T-helper 1 cell (primary cell): ENCODE measurements at places on chromosomes 16 and 17.

DNA sequence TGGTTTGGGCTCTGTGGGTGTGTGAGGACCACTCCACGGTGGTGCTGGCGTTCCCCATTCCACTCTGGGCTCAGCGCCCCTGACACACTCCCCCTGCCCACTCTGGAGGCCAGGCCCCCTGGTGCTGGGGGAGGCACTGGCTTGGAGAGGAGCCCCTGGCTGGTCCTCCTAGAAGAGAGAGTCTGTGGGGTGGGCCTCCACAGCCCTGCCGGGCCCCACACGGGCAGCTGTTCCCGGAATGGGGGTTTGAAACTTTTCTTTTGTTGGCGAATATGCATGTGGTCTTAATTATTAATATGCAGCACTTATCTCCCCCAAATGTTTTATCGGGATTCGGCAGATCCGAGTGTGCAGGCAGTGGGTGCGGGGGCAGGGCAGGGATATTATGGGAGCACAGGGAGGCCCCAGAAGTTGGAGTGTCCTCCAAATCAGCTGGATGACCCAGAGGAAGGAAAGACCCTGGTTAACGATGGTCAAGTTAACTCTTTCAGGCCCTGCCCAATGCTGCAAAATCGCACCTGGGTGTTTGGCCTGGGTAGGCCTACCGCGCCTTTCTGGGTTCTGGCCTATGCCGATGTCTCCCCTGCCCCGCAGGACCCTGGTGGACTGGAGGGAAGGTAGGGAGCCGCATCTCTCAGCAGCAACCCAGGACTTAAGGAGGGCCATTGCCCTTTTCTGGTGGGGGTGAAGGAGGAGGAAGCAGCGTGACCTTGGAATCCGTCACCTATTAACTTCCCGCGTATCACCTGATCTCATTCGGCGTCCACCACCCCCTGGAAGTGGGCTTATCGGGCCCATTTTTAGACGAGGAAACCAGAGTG is 36.0 kb downstream of the TMEM235 start:
- no peak for DNase-seq

DNA sequence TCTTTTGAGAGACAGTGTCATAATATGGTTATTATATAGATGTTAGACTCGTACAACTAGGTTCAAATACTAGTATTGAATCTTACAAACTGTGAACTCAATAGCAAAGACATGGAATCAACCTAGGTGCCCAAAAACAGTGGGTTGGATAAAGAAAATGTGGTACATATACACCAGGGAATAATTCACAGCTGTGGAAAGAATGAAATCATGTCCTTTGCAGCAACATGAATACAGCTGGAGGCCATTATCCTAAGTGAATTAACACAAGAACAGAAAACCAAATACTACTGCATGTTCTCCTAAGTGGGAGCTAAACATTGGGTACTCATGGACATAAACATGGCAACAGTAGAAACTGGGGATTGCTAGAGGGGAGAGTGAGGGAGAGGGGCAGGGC is 8.1 kb downstream of the PHKB start:
- no peak for DNase-seq

- DNase-seq: no peak
Observed at GRCh38 chr16:1674751-1675664, 3.1 kb upstream of the JPT2 start.

- no peak for DNase-seq
Observed at GRCh38 chr17:79461041-79461440, 149.8 kb downstream of the RBFOX3 start.

GRCh38 chr17:56658648-56659047 is 65.1 kb downstream of the NOG start:
- no peak for DNase-seq

DNA sequence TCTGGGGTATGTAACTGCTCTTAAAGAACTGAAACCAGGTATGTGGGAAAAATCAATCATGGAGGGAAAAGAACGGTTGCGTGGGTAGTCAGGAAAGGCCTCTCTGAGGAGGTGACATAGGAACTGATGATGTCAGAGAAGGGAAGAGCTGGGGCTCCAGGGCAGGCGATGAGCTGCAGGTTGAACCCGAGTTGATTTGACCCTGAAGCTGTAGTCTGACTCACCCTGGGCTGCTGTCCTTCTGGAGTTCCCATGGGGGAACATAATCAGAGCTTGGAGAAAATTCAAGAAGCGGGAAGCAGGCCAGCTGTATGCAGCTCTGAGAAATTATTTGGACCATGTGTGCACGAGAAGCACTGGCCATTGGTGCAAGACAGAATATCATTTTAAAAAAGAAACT is 16.7 kb downstream of the SLC6A2 start:
- DNase-seq: no peak

- DNase-seq: no peak
Observed at GRCh38 chr17:9356488-9356911, 219.1 kb downstream of the STX8 start.

GRCh38 chr17:57242148-57242547 is 14.2 kb upstream of the MSI2 start:
- no peak for DNase-seq

- DNase-seq: no peak
Observed at GRCh38 chr17:49582789-49583188, 7.1 kb downstream of the NXPH3 start.

GRCh38 chr16:85296859-85297660 is 184.8 kb upstream of the CIBAR2 start:
- no peak for DNase-seq

DNA sequence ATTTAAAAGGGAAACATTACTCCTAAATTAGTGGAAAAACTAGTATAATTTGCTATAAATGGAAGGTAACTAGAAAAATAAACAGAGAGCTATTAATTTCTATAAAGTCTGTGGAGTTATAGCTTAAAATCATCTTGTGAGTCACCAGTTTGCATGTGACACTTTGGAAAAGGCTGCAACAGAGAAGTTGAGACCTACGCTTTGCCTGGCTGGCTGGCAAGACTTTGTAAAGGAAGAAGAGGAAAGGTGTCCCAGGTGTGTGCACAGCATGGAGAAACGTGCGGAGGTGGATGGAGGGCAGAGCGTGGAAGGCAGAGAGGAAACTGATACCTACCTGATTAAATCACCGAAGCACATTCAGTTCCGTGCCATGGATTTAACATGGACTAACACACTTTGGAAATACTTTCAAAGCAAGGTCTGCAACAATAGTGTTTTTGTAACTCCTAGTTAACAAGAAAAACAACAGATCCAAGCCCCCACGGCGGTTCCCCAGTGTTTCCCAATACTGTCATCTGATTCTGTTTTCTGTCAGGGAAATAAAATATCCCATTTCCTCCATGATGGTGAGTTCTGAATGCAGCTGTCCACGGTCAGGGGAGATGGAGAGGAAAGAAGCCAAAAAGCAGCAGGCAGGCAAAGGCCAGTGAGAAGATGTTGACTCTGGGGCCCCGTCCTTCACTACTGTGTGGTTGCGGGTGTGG is 134.8 kb downstream of the XYLT1 start:
- DNase-seq: no peak

- no peak for DNase-seq
Observed at GRCh38 chr16:11610121-11610505, 23.4 kb upstream of the LITAF start.

DNA sequence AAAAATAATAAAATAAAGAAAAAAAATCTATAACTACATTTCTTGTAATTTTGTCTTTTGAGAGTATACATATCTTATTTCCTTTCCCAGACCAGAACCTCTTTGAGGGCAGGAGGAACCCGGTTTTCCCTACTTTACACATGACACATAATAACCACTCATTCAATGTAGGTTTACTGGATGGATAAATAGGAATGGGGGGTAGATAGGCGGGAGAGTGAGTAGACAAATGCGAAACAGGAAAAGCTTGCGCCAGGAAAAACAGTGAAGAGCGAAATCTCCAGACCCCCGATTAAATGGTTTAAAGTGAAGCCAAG is 515 bp upstream of the GOSR2 start:
- no peak for DNase-seq
